ENCODE measurements at places on chromosomes 12 and 14.

GRCh38 chr14:55448141-55448614, 7.8 kb upstream of the TBPL2 start:
- DNase-seq: no peak

DNA sequence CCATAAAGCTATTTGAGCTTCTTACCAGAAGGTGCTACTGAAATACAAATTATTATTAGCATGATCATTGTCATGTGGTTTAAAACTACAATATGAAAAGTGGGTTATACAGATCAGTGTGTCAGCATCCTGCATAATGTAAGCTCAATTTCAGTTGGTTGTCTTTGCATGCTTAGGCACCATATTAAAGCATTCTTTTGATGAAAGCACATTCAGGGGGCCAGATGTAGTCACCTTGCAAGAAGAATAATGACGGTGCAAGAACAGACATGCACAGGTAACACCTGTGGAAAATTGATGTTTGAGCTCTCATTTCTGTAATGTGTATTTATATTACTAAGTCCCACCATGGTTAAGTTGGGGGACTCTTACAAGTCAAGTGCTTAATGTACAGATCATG, 123.9 kb downstream of the PAX9 start:
- DNase-seq: no peak

- no peak for DNase-seq
Observed at GRCh38 chr12:48000878-48001504, 3.3 kb downstream of the COL2A1 start.

DNA sequence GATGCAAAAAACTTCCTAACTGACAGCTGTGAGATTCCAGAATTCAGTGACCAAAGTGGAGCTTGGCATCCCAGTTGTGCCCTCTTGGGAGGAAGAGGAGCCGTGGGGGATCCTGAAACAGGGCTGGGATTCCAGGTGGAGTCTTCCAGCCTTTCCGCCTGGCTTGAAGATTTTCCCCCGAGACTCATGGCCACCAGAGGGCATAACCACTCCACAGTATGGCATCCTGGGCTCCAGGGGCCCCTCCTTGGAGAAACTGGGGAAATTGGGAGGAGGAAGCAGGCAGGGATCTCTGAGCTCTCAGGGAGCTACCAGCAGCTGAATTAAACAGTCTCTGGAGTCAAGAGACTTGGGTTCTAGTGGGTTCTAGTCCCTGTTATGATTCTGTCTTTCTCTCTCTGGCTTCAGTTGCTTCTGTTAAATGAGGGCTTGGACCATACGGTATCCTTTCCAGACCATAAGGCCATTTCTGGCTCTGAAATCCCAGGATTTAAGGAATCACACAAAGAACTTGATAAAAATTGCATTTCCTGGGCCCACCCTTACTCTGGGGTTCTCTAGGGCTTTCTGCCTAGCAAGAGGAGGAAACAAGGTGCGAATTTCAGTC, 2.6 kb upstream of the TAMALIN start:
- no peak for DNase-seq

GRCh38 chr12:130685250-130685787, 30.8 kb downstream of the RIMBP2 start:
- no peak for DNase-seq

GRCh38 chr14:97642631-97643030, 845.4 kb downstream of the VRK1 start:
- no peak for DNase-seq

GRCh38 chr12:48065041-48065440, 40.8 kb downstream of the SENP1 start:
- DNase-seq: no peak
